MCF 10A (cell line): ENCODE measurements at places on chromosomes 5 and 9. TPM values are rescaled to one million over a fixed set of nuclear protein-coding genes. Genes with fewer than 3 reads are reported as not detected.

DNA sequence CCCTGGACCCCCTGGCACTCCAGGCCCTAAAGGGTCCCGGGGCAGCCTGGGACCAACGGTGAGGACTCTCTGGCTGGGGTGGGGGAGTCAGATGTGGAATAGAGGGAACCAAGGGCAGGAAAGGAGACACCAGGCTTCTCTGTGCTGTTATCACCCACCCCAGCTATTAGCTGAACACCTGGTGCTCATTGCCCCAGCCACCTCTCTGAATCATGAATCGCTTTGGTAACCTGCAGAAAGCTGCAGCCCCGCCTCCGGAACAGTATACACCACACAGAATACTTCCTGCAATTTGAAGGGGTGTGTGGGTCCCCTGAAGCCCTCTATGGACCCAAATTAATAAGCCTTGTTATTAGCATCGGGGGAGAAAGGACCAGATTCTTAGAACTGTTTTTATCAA is 40.4 kb upstream of the ORM1 start:
- H3K27ac ChIP-seq: no peak overlapping the region
- no peaks in the 10 kb centered on the region for H3K27me3 ChIP-seq
- no peak for DNase-seq
- H3K4me1 ChIP-seq: peaks cover 42% of the 10 kb centered on the region
- H3K4me3 ChIP-seq: no peak overlapping the region

- no peaks in the 10 kb centered on the region for H3K36me3 ChIP-seq
- peaks cover 7% of the 10 kb centered on the region for H3K4me1 ChIP-seq
- H3K4me3 ChIP-seq: no peak overlapping the region
These were observed 158.9 kb downstream of the FAM174A start for GRCh38 chr5:100694100-100694499.

DNA sequence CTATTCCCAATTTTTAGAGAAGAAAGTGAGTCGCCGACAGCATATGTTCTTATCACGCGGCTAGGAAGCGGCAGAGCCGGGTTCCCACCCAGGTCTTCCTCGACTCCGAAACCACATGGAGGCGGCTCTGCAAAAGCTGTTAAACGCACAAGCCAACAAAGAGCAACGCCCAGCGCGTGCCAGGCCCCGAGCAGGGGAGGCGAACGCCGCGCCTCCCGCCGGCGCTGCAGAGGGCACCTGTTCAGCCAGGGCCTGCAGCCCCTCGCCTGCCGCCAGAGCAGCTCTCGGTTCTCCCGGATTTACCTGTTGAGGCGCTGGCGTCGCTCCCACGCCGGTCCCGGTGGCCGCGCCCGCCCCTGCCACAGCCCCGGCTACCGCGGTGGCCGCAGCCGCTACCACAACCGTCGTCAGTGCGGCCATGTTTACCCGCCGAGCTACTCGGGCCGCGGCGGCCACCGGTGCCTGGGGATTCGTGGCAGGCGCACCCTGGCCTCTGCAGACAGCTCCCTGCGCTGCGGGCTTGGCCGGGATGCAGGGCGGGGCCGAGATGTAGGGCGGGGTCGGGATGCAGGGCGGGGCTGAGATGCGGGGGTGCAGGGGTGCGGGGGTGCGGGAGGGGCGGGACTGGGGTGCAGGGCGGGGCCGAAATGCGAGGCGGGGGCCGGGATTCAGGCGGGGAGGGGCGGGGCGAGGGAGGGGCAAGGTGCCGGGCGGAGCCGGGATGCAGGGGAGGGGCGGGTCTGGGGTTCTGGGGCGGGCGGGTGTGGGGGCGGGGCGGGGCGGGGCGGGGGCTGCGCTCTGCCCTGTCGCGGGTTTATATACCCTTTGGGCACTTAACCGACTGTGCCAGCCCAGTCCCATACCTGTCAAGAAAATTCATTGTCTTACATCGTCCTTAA is at the start of gene CCDC112:
Gene CCDC112, minus strand, starts transcription at position 531 of the 899 bp plus-strand sequence. Its CDS starts 111 bp downstream, at position 420.
- peak within 1 kb of the TSS; percentile 78 for H3K4me3 ChIP-seq
- H3K36me3 ChIP-seq: no peaks in the 10 kb centered on the region
- peaks cover 17% of the 10 kb centered on the region for H3K4me1 ChIP-seq

DNA sequence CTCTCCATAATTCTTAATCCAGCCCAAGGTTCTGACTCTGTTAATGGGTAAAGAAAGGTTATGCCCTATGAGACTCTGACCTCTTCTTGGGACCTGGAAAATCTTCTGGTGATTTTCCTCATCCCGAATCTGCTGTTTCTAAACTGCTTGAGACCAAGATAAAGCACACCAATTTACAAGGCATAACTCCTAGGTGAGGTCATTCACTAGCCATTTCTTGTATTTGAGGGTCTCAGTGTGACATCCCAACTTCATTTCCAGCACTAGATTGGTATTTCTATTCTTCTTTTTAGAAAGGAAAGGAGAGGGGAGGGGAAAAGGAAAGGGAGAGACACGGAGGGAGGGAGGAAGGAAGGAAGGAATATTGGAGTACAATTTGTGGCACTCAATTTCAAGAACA is 51.6 kb downstream of the SLC1A1 start:
- no peak for DNase-seq
- H3K27me3 ChIP-seq: no peaks in the 10 kb centered on the region
- H3K4me1 ChIP-seq: no peaks in the 10 kb centered on the region
- no peak overlapping the region for H3K27ac ChIP-seq
- H3K36me3 ChIP-seq: no peaks in the 10 kb centered on the region
- H3K4me3 ChIP-seq: no peak overlapping the region

The SLC36A2 gene
- not detected in 2 replicates for total RNA-seq

DNA sequence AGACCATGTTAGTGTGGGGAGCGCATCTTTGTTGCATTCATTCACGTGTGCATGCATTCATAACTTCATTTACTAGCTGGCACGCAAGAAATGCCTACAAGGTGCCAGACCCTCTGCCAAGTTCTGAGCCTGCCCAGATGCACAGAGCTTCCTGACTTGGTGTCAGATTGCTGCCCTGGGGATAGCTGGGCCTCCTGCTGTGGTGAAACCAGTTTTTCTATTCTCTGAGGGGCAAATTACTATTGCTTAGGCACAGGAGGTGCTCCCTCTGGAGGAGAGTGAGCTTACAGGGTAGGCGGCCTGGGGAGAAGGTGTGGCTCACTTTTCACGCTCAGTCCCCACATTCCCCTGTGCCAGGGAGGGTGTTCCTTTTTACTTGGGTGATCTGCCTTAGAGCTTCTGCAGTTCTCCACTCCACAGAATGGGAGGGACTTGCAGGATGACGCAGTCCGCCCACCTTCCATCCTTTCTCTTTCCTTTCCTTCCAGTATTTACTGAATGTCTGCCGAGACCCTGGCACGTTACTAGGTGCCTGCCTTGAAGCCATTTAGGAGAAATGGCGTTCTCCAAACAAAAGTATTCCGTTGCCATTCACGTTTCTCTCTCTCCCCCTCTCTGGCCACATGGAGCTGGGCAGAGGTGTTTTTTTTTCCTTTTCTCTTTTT is 27.9 kb upstream of the CTNNA1 start:
- no peaks in the 10 kb centered on the region for H3K27me3 ChIP-seq
- H3K27ac ChIP-seq: peak overlapping the region; percentile 96
- H3K4me3 ChIP-seq: peak overlapping the region; percentile 51

DNA sequence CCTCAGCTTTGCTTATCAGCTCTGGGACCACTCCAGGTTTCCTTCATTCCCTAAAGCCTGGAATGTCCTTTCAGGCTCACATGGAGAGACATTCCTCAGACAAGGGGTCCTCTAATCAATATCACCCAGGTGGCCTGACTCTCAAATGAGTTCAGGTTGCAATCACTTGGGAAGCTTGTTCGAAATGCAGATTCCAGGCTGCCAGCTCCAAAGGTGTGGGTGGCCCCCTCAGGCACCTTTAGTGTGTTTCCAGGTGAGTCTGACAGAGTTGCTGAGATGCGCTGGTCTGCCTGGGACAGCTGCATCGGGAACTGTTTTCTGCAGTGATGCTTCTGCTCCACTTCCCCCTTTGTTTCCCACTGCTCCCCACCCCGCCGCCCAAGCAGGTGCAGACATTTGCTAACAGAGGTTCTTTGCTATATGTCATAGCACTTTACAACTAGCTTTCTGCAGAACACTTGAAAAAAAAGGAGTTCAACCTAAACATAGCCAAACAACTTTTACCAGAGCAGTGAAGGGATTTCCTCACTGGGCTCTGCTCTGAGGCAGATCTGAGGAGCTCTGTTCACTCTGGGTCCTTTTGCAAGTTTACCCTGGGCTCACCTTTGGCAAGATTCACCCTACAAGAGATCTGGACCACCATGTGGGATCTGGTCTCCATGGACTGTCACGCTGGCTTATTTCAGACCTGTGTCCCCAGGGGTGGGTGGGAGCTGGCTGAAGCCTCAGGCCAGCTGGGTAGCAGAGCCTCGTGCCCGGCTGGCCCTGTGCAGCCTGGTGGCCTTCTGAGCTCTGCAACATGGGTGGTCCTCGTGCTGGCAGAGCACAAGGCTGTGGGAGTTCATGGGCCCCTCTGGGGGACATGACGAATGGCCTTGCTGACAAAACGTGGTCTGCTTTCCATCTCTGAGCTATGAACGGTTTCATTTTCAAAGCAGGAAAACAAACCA is 539.6 kb downstream of the CCDC171 start:
- H3K4me1 ChIP-seq: no peaks in the 10 kb centered on the region
- no peak overlapping the region for H3K4me3 ChIP-seq

The SHC3 gene
- total RNA-seq: 0.02 and 0.32 TPM in 2 replicates

GRCh38 chr9:129093602-129094386 is 12.9 kb downstream of the DOLPP1 start:
- H3K27me3 ChIP-seq: no peaks in the 10 kb centered on the region
- no peaks in the 10 kb centered on the region for H3K4me1 ChIP-seq
- no peak for DNase-seq
- H3K27ac ChIP-seq: no peak overlapping the region

DNA sequence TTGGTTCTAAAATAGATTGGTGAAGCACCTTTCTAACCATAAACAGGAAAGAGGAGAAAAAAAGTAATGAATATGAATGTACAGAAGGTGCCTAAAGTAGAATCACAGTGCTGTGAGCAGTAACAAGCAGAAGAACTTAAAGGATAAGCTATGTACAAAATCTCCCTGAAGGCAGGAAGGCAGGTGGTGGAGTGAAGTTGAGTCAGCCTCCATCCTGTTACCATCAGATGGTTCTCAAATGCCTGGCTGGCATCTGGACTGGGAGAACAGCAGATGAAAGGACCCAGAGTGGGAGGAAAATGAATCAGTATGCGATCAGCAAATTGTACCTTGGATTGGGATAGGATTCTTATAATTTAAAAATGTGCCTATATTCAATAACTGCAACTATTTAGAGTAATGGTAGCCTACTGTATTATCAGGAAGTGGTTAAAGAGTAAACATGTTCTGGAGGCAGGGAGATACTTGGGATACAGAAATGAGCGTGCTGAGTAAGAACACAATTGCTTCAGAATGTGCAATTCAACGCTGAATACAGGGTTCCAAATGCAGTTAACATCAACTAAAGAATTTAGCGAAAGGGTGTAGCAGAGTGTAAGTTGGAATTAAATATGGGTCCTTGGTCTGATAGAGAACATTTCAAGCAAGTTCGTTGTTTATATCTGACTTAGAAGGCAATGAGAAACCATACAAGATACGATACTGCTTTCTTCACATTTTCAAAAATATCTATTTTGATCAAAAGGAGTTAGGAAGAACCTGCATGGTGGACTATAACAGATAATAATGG is 21.1 kb upstream of the FER start:
- H3K27ac ChIP-seq: peak overlapping the region; percentile 99
- H3K4me3 ChIP-seq: peak overlapping the region; percentile 77
- peak; percentile 30 for DNase-seq
- H3K36me3 ChIP-seq: no peaks in the 10 kb centered on the region
- H3K27me3 ChIP-seq: no peaks in the 10 kb centered on the region

GRCh38 chr9:134943836-134944235 is 26.1 kb upstream of the FCN1 start:
- no peaks in the 10 kb centered on the region for H3K36me3 ChIP-seq
- peaks cover 25% of the 10 kb centered on the region for H3K27me3 ChIP-seq
- no peak for DNase-seq
- no peaks in the 10 kb centered on the region for H3K4me1 ChIP-seq
- H3K27ac ChIP-seq: no peak overlapping the region

GRCh38 chr5:11981986-11982385 is 77.7 kb upstream of the CTNND2 start:
- no peak overlapping the region for H3K4me3 ChIP-seq
- H3K27ac ChIP-seq: no peak overlapping the region
- no peaks in the 10 kb centered on the region for H3K36me3 ChIP-seq
- no peaks in the 10 kb centered on the region for H3K27me3 ChIP-seq
- H3K4me1 ChIP-seq: no peaks in the 10 kb centered on the region
- no peak for DNase-seq

The SLC36A3 gene
- total RNA-seq: not detected in 2 replicates

- H3K27me3 ChIP-seq: peaks cover 25% of the 10 kb centered on the region
- H3K36me3 ChIP-seq: no peaks in the 10 kb centered on the region
- no peaks in the 10 kb centered on the region for H3K4me1 ChIP-seq
- DNase-seq: no peak
- H3K4me3 ChIP-seq: no peak overlapping the region
- H3K27ac ChIP-seq: no peak overlapping the region
These were observed 91.0 kb downstream of the OLFM1 start for GRCh38 chr9:135178498-135178897.

DNA sequence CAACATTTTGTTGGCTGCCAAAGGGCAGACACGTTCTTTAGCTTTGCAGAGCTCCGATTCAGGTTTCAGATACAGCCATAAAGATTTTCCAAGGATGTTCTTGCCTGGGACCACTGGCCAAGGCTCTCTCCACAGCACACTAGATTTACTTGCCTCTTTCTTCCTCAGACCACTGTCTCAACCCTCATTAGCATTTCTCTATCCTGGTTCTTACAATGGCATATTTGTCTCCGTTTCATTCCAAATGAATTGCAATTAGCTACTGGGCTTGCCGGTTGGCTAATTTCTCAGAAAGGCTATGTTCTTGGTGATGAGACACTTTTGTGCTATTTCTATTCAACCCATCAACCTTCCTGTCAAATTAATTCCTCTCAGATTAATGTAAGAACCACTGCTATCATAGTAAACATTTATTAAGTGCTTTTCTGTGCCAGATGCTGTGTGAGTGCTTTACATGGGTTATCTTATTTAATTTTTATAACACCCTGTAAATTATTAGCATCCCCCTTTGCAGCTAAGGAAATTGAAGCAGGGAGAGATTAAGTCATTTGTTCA is 118.4 kb upstream of the NR3C1 start:
- no peaks in the 10 kb centered on the region for H3K36me3 ChIP-seq
- DNase-seq: no peak
- H3K4me1 ChIP-seq: no peaks in the 10 kb centered on the region
- no peak overlapping the region for H3K27ac ChIP-seq

GRCh38 chr9:133615606-133616188 is 6.5 kb upstream of the FAM163B start:
- no peaks in the 10 kb centered on the region for H3K36me3 ChIP-seq
- H3K4me1 ChIP-seq: no peaks in the 10 kb centered on the region
- DNase-seq: no peak
- H3K27me3 ChIP-seq: peaks cover 90% of the 10 kb centered on the region
- H3K27ac ChIP-seq: no peak overlapping the region

- no peak overlapping the region for H3K27ac ChIP-seq
- no peaks in the 10 kb centered on the region for H3K27me3 ChIP-seq
- H3K4me3 ChIP-seq: no peak overlapping the region
- peaks cover 7% of the 10 kb centered on the region for H3K4me1 ChIP-seq
These were observed 64.3 kb downstream of the HABP4 start for GRCh38 chr9:96514108-96514799.

The RIOK2 gene
- total RNA-seq: 45.7 and 50.9 TPM in 2 replicates
